NCI-H1417 (cell line): ENCODE measurements at places on chromosomes 1 and 21.

DNA sequence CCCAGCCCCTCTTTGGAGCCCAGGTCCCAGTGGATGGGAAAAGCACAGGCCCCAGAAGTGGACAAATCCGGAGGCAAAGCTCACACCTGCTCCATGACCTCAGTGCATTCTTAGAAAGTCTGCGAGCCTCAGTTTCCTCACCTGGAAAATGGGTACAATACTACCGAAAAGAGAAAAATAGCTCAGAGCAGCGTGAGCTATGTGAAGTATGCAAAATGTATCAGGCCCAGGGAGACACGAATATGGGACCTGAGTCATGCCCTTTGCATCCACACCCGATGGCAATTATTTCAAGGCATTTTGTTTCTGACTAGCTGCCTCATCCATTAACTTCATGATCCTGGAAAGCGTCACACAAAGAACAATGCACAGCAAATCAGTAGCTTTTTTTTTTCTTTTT, 9.2 kb downstream of the ALDH4A1 start:
- DNase-seq: no peak

DNA sequence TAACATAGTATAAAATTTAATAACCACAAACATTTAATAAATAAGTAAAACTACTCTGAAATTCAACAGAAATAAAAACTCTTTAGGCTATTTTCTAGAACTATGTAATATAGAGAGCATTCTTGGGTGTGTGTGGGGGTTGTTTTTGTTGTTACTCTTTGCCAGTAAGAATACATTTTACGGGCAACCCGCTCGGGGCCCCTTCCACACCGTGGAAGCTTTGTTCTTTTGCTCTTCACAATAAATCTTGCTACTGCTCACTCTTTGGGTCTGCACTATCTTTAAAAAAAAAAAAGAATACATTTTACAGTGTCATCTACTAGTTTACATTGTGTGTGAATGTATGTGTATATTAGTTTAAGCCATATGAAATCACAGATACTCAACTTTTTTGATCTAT, 16.0 kb upstream of the GIPC2 start:
- no peak for DNase-seq

DNA sequence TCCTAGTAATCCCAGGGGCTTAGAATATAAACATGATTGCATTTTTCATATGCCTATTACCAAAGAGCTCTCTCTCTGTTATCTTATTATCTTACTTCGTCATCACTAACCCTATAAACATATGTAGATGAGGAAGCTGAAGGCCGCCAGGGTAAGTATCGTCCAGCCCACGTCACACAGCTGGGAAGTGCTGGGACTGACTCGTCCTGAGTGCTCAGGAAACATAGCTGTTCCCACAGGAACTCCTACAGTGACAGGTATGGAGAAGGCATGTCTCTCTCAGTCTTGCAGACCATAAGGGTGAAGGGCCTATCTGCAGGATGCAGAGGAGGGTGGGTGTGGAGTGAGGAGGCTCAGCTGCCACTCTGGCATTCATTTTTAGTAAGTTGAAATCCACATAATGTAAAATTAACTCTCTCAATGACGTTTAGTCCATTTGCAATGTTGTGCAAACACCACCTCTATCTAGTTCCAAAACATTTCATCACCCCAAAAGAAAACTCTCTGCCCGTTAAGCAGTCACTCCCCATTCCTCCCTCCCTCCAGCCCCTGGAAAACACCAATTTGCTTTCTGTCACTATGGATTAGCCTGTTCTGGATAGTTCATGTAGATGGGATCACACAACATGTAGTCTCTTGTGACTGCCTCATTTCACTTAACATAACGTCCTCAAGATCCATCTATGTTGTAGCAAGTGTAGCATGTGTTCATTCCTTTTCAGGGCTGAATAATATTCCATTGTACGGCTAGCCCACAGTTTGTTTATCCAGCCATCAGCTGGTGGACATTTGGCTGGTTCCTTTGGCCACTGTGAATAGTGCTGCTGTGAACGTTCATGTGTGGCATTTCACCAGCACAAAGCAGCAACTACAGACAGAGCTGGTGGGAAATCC, 68.3 kb downstream of the TCP10L start:
- no peak for DNase-seq

DNA sequence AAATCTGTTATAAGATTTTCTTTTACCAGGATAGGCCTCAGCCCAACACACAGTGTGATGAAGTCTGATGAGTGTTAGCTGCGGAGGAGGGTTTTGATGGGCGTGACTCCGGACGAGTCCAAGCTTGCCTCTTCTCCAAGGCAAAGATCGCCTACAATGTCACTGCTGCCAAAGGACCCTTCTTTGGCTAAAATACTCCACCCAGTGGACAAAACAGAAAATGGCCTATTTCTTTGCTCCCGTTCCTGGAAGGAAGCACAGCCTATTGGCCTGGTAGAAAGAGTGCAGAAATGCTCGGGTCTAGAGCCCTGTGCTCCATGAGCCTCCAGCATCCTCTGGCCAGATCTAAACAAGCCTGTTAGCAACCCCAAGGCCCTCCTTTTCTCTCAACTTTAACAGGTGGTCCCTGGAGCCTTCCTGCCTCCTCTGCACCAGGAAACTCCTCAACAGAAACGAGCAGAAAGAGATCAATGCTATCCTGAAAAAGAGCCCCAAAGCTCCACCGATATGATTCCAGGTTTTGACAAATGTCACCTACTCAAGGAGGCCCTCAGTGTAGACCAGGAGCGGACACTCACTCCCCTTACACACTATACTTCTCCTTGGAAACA, 3.4 kb upstream of the CASQ2 start:
- peak; percentile 92 for DNase-seq

GRCh38 chr1:64537942-64538341, 68.0 kb downstream of the CACHD1 start:
- DNase-seq: peak; percentile 66

- no peak for DNase-seq
These were observed 136.8 kb upstream of the SGIP1 start for GRCh38 chr1:66397192-66397591.

DNA sequence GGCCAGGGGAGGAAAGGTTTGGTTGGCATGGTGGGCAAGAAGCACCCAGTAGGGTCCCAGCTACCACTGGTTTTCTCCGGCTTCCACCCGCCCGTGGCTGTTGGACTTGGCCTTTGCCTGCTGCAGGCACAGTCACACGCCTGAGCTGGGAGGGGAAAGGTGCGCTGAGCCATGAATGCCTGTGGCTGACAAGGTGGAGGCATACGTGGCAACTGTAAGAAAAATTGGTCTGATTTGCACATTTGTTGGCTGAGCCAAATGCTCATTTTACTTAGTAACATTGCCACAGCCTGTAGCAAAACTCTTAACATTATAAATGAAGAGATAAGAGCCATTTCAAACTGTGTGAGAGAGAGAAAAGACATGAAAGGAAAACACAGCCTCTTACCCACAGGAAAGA, 191.6 kb downstream of the PTPRC start:
- DNase-seq: no peak

- no peak for DNase-seq
These were observed 186.9 kb upstream of the LYPLAL1 start for GRCh38 chr1:218986816-218987215.

DNA sequence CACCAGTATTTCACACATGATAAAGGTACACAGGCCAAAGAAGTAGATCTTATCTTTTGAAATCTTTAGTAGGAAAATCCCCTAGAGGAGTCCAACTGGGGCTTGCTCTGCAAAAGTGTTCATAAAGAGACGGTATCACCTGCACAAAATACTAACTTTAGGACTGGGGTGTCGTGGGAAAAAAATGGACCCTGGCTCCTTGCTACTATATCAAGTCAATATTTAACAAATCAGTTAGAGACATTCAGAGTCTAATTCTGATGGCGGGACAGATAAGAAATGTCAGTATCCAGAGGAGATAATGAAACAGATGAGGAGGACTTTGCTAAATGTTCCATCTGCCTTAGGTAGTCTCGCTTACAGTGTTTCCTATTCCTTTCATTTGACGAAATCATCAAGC, 25.6 kb upstream of the CNN3 start:
- DNase-seq: no peak

- DNase-seq: no peak
These were observed 87.2 kb downstream of the MAN1C1 start for GRCh38 chr1:25703671-25704266.

GRCh38 chr1:234226113-234226818, 147.0 kb upstream of the COA6 start:
- DNase-seq: no peak

GRCh38 chr1:156347331-156347730, 9.0 kb downstream of the TSACC start:
- DNase-seq: no peak

GRCh38 chr1:56710646-56711045, 65.5 kb downstream of the PRKAA2 start:
- DNase-seq: no peak

DNA sequence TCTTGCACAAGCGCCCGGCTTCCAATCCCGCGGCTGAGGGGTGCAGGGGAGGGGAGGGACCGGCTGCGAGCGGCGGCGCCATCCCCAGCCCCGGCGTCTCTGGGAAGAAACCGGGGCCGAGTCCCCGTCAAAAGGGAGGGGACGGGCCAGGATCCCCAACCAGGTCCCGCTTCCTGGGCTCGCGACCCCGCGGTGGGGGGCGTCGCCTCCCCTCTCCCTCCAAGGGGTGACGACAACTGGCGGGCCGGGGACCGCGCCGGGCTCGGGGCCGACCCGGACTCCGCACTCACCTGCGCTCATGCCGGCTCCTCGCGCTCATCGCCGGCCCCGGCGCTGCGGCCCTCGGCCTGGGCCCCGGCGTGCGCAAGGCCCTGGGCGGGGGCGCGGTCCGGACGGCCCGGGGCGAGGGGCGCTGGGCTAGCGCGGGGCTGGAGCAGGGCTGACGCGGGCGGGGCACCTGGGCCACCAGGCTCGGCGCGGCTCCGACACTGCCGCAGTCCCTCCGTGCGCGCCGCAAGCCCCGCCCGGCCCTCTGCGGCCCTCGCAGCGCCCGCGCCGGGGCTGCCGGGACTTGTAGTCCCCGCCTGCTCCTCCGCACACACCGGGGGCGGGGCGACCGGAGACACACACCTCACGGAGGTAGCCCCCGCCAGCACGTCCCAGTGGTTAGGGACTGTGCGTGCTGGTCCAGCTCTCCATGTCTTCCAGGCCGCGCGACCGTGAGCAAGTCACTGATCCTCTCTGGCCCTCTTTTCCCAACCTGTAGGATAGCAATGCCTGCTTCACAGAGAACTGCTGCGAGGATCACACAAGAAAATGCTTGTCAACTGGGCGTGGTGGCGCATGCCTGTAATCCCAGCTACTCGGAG, at the start of gene ATP13A2:
ATP13A2 (minus strand) TSS at position 490 of the 869 bp plus-strand sequence; CDS start at position 300, 190 bp downstream.
- DNase-seq: peak; percentile 92

DNA sequence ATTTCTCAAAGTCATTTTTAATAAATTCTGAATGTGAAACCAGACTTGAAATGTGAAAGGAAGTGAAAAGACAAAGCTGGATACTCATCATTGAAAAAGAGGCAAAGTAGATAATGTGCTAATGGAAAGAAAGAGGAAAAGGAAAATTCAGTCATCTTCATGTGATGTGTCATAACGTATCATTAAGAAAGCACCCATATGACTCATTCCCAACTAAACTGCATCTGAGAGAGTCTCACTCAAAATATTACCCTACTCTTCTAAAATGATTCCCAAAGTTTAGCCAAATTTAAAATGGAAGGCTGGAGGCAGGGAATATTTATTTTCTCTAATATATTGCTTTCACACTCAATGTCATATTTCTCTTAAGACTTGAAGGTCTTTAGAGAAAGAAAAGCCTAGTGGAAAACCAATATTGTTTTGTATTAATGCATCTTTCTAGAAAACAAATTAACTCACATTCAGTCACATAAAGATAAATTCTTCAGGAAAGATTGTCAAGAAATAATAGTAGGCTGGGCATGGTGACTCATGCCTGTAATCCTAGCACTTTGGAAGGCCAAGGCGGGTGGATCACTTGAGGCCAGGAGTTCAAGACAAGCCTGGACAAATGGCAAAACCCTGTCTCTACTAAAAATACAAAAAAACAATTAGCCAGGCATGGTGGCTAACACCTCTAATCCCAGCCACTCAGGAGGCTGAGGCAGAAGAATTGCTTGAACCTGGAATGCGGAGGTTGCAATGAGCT, 129.9 kb downstream of the SLC30A10 start:
- no peak for DNase-seq

DNA sequence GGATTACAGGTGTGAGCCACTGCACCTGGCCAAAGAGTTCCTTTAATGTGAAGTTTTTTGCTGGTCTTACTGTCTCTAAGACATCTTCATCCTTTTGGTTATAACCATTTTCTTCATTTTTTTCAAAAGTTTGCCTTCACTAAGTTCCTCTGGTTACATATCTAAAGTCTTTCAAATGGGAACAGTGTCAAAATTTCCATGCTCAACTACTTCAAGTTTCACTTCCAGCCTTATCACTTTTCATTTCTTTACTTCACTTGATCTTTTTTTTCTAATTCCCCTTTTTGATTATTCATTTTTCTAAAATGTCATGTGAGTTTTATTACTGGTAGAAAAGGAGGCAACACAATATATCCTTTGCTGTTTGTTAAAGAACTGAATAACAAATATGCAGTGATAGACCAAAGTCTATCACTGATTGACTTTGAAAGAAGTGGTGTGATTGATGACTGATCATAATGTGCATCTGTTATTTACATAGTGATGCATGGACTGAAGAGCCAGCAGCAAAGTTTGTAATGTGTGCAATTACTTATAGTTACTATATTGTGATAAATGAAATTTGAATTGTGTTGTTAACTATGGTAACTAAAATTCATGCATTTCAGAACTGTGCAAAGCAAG, 16.0 kb upstream of the ZFYVE9 start:
- no peak for DNase-seq

GRCh38 chr1:183075861-183076260, 52.6 kb downstream of the LAMC1 start:
- DNase-seq: no peak

DNA sequence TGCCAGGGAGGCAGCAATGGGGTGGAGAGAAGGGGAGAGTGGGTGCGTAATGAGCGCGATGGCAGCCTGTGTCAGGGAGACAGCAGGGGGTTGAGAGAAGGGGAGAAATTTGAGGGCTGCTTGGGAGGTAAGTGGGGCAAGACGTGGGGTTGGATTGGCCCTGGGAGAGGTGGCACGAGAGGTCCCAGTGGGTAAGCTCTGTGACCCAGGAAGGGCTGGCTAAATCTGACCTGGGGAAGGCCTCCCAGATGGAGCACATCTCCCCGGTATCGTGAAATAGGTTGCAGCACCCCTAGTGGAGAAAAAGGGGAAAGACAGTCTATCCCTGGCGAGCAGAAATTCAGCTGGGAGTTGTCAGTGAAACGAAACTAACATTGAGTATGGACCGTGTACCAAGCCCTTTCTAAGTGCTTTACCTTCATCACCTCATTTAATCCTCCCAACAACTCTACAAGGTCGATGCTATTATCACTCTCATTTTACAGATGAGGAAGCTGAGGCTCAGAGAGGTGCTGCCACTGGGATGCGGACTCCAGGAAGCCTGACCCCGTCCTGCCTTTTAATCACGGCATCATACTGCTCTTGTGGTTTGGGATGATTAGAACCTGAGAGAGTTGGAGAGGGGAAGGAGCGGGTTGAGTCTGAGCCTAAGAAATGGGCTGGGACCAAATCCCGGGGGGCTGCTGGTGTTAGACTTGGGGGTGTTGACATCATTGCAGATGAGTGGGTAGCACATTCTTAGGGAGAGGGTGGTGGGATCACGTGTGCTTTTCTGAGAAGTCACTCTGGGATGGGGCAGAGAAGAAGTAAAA, 56.6 kb upstream of the RPL11 start:
- DNase-seq: peak; percentile 79
